HS-27A (cell line): ENCODE measurements at places on chromosomes 11 and 22.

- DNase-seq = no peak
Observed at GRCh38 chr11:75931124-75931523, 116.1 kb downstream of the UVRAG start.

- peak; percentile 86 for DNase-seq
Observed at GRCh38 chr11:47213950-47214565, 716 bp upstream of the DDB2 start.

- DNase-seq = no peak
Observed at GRCh38 chr11:86741839-86742805, 58.2 kb upstream of the PRSS23 start.

DNA sequence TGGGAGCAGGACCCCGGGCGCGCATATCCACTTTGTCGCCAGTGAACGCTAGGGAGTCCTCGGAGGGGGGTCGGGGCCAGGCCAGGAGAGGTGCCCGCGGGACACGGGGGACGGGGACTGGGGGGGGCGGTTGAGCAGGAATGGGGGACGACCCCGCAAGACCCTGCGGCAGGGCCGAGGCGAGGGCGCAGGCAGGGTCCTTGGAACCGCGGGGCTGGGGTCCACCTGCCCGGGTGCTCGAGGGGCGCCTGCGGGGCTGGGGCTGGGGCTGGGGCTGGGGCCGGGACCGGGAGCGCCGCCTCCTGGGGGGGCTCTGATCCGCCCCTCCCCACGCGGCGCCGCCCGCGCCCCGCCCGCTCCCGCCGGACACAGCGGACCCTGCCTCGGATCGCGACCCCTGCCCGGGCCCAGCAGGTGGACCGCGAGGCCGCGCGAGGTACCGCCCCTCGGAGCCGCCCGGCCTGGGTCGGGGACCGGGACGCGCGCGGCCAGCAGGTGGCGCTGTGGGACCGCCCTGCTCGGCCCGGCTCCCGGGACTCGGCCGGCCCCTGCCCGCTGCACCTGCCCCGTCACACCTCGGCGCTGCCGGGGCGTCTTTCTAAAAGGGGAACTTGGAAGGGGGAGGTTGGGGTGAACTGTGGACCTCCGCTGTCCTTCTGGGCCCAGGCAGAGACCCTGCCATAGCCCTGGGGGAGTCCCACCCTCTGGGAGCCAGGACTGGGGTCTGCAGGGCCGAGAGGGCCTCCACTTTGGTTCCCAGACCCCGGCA lies 11.0 kb downstream of the CRELD2 start:
- DNase-seq = no peak

GRCh38 chr22:46571642-46572250 lies 34.3 kb upstream of the CELSR1 start:
- no peak for DNase-seq

DNA sequence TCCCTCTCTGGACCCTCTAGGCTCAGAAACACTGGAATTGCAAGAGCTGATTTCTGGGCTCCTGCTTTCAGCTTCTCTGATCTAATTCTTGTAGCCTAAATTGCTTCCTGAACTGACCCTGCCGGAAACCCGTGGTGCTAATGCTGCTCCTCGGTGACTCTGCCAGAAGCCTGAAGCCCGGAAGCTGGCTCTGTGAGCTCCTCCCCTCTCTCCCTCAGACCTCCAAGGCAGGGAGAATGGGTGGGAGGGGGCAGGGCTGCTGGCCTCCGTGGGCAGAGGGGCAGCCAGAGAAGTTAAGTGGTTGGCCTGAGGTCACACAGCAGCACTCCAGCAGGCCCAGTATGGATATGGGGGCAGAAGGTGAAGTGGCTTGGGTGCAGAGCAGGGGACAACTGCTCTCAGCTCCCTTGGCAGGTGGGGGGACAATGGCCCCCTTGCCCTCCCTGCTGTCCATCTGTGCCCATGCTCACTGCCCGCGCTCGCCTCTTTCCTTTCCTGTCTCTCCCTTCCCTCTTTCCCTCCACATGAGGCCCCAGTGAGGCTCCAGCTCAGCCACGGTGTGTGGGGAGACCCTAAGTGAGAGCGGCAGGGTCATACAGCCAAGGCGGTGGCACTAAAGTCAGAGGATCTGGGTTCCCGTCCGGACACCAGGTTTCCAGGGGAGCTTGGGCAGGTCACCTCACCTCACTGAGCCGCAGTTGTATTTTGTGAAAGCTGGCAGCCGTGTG lies 16.2 kb downstream of the CAPN5 start:
- no peak for DNase-seq

- DNase-seq = peak; percentile 38
Observed at GRCh38 chr11:20031155-20032001, 128.9 kb downstream of the DBX1 start.

- DNase-seq = no peak
Observed at GRCh38 chr11:72683782-72684200, 9.6 kb upstream of the PDE2A start.

GRCh38 chr11:68140496-68141245 lies 19.5 kb upstream of the CHKA start:
- no peak for DNase-seq

DNA sequence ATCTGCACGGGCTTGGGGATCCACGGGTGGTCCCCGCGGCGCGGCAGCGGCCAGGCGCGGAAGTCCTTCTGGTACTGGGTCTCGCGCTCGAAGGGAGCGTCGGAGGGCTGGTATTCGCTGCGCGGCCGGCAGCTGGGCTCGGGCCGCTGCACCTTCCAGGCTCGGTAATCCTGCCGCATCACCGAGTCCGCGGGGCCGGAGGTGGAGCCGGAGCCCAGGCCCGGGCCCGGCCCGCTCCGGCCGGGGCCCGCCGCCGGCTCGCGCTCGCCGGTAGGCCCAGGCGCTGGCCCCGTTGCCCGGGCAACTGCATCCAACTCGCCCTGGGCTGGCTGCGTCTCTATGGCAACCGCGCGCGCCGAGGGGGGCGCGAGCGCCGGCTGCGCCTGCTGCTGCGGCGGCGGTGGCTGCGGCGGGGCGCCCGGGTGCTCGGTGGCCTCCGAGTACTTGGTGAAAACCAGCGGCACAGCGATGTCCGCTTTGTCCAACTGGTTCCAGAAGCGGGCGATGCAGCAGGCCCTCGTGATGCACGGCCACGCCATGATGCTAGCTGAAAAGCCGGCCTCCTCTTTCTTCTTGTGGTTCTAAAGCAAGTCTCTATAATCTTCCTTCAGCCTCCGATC lies 897 bp downstream of the MAP6 start:
- no peak for DNase-seq

- DNase-seq = no peak
Observed at GRCh38 chr22:19723232-19723982, at the start of gene GP1BB. Gene GP1BB (plus strand): TSS chr22:19723539. CDS start chr22:19723570, 31 bp downstream.

GRCh38 chr11:47184711-47185304 lies 1.4 kb downstream of the PACSIN3 start:
- no peak for DNase-seq

GRCh38 chr22:17190702-17191101 lies 28.5 kb downstream of the ADA2 start:
- DNase-seq = no peak

GRCh38 chr11:23554002-23554401 lies 693.7 kb upstream of the CCDC179 start:
- no peak for DNase-seq

GRCh38 chr11:118846181-118846935 lies 37.3 kb upstream of the CXCR5 start:
- DNase-seq = no peak

GRCh38 chr22:43999378-43999777 lies 24.7 kb upstream of the PARVB start:
- DNase-seq = no peak

GRCh38 chr11:72238492-72239312 lies 5.3 kb downstream of the PHOX2A start:
- no peak for DNase-seq

GRCh38 chr11:3003396-3004231 lies 11.5 kb upstream of the NAP1L4 start:
- DNase-seq = no peak

DNA sequence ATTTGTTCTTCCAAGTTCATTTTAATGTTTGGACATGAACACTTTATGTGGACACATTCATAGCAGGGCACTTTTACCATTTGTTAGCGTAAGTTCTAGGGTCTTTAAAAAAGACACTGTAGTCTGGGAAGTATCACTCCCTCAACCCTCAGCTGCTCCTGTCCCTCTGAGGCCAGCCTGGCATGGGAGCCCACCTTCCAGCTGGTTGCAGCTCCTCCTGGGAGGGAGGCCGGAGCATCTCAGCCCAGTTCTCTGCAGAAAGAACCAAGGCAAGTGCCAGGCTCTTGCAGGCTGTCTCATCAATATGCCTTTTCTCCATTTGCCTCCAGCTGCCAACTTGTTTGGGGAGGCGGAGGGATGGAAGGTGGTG lies 150.6 kb downstream of the OPCML start:
- no peak for DNase-seq

GRCh38 chr11:68215087-68215445 lies 2.0 kb upstream of the KMT5B start:
- no peak for DNase-seq

GRCh38 chr22:25199731-25200520 lies at the start of gene CRYBB3:
Gene CRYBB3 (plus strand): TSS chr22:25199858. CDS start chr22:25201397, 1,539 bp downstream.
- no peak for DNase-seq

DNA sequence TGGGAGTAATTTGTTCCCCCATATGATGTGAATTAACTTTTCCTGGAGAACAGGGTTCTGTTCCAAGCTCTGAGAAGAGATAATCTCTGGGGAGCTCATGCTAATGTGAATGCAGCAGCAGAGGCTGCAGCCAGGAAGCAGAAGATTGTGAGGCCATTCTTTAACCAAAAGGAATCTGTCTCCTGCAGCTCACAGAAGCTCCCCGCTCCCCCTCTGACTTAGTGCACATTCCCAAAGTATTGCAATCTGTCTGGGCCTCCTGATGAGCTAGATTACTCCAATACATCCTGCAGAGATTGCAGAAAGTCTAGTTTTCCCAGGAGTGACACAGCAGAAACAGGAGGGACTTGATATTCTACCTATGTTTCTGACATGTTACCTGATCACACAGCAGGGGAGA lies 420.6 kb upstream of the FAT3 start:
- no peak for DNase-seq

DNA sequence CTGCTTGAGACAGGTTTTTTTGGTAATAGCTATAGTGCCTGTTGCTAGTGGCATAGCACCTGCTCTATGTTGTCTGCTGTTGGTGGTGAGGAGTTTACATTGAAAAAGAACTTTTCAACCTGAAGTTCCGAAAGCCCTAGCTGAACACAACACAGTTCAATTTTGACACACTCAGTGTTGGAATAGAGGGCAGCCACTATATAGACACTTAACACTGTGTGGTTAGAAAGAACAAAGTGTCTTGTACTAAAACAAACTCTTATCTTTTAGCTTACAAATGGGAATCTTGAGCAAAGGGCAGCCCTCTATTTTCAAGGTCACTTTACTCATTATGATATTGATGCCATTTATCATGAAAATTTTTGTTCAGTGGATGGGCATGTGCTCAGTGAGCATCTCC lies 18.4 kb downstream of the TBCEL start:
- DNase-seq = no peak

- no peak for DNase-seq
Observed at GRCh38 chr22:17803609-17804270, 29.5 kb upstream of the BID start.

GRCh38 chr11:45393826-45394225 lies 107.7 kb upstream of the SYT13 start:
- DNase-seq = no peak

DNA sequence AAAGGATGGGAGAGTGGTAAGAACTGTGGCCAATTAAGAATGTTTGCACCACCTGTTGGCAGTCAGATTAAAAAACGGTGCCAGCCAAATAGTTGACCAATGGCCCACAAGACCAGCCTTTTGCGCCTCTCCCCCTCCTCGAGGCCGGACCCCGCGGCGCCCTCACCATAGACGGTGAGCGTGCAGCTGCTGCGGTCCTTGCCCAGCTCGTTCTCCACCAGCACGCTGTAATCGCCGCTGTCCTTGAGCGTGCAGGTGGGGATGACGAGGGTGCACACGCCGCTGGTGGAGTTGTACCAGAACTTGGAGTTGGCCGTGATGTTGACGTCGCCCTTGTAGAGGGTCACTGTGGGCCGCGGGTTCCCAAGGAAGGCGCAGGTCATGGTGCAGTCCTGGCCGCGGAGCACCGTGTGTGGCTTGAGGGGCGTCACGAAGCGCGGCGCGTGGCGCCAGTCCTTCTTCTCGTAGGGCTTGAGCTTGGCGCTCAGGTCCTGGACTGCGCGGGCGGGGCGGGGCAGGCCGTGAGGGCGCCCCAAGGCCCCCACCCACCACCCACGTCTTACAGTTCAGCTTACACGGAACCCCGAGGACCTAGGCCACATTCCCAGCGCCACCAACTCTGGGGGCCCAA lies 7.2 kb downstream of the TMEM86A start:
- no peak for DNase-seq

DNA sequence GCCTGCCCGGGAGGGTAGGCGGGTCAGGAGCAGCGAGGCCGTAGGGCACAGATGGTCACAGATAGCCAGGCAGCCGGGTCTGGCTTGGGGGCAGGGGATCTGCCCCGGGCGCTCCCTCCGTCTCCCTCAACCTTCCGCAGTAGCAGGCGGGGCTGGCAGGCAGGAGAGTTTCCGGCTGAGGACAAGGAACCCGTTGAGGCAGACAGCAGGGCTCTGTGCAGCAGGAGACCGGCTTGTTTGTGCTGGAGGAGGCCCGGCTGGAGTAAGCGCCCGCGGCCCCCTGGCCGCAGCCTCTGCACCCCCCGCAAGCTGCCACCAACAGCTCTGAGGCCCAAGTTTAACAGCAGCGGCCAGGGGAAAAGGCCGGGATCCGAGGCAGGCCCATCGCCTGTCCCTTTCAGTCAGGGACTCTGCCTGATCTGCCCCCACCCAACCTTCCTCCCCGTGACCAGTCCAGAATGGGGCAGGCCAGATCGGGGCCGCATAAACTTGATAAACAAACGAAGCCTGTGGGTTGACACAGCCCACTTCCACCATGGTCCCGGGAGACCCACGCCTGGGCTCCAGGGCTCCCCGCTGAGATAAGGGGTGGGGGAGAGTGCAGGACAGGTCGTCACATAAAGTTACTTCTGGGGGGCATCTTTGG lies 13.6 kb downstream of the SCARF2 start:
- no peak for DNase-seq

- DNase-seq = no peak
Observed at GRCh38 chr11:73124800-73125199, 17.3 kb downstream of the FCHSD2 start.

DNA sequence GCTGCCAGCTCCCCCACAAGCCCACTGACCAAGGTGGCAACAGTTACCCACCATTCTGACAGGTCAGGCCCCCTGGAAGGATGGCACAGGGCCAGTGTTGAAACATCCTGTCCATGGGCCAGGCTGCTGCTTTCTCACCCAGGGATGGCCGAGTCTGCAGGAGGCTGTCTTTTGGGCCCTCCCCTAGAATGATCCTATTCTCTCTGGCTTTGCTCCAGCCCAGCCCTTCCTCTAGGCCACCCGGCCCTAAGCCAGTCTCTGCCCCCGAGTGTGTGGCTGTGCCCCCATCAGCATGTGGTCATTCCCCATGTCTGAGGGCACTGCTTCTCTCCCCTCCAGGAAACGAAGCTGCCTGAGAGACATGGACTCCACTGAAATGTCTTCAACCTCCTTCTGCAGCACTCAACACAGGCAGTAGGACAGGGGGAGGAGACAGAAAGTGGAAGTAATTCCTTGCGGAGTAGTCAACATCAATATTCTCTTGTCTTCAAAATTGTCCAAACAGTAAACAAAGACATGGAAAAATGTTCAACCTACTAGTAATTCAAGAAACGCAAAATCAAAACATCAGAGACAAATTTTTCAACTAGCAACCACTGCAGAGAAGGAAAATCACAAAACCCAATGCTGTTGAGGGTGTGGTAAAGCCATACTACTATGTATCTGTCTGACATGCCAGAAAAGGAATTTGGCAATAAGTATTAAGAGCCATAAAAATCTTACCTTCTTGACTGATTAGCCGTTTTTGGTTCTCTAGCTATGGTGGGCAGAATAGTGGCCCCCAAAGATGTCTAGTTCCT lies 5.1 kb upstream of the SCARF2 start:
- no peak for DNase-seq

GRCh38 chr11:13000721-13001120 lies 8.4 kb upstream of the RASSF10 start:
- DNase-seq = no peak
